ENCODE measurements at places on chromosomes 1 and 21. TPM values are rescaled to one million over a fixed set of nuclear protein-coding genes. Genes with fewer than 3 reads are reported as not detected.
A peak's percentile ranks its signal among the peaks of the same experiment; 100 is the strongest.

DNA sequence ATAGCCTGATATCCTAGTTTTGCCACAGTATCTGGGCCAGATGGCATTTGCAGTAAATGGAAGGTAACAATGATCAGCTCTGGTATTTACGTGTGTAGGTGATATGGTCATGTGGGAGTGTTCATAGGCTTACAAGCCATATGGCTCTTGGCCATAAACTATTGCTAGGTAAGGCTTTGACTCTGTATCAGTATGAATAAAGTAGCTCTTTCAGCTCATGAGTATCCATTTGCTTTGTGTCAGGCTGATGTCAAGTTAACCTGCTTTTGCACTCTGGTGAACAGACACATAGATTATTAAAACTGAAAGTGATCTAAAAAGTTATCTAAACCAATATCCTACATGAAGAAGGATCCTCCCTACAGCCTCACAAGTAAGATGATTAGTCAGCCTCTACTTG lies 69.0 kb downstream of the DDR2 start:
- no peaks in the 10 kb centered on the region for H3K27me3 ChIP-seq
- no peak overlapping the region for H3K27ac ChIP-seq
- DNase-seq: no peak
- H3K4me3 ChIP-seq: no peak overlapping the region

GRCh38 chr1:221525749-221526148 lies 216.1 kb downstream of the DUSP10 start:
- no peak for DNase-seq
- H3K27me3 ChIP-seq: no peaks in the 10 kb centered on the region
- H3K4me3 ChIP-seq: no peak overlapping the region
- H3K36me3 ChIP-seq: no peaks in the 10 kb centered on the region
- H3K4me1 ChIP-seq: no peaks in the 10 kb centered on the region

DNA sequence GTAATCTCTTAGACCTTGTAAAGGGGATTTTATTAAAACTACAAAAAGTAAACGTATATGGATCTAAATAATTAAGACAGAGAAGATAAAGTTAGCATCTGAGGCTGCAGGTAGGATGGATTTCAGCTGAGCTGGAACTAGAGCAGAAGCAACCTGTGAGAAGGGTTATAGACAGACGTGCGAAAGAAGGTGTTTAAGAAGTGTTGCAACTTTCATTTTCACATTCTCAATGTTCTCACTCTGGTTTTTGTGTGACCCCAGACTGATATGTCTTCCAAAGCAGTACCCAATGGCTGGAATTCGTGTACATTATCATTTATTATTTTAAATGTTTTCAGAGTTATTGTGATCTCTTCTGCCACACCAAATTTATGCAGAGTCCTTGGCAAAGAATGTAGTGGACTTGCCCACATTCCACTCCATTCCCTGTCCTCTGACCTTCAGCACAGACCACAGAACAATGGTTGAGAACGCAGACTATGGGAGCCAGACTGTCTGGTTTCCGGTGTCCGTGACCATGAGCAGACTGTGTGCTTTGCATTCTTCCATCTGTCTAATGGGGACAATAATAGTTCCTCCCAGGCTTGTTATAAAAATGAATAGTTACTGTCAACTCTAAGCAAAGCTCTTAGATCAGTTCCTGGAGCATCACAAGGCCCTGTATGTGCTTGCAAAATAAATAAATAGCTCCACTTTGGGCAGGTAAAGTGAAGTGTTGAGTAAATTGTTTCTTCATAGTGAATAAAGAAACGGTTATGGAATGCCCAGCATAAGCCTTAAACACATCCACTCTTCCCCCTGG lies 140.6 kb upstream of the SAMSN1 start:
- DNase-seq: no peak
- no peak overlapping the region for H3K4me3 ChIP-seq
- H3K27ac ChIP-seq: peak overlapping the region; percentile 38
- no peaks in the 10 kb centered on the region for H3K36me3 ChIP-seq

FAM72C gene
- total RNA-seq: not detected

CTSK gene
- 29.4 TPM for total RNA-seq

DNA sequence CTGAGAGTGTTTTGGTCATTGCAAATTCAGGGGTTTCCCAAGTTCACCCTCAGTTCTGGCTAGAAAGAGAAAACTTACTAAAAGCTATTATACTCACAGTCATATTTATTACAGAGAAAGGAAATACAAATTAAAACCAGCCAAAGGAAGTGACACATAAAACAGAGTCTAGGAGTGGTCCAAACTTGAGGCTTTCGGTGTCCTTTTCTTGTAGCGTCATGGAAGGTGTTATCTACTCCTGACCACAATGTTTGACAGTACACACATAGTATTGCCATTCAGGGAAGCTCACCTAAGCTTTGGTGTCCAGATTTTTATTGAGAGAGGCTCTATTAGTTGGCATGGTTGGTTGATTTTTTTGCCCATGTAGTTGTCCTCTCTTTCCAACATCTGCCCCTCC lies 59.0 kb downstream of the SLC35A3 start:
- DNase-seq: no peak
- H3K27ac ChIP-seq: no peak overlapping the region

GRCh38 chr1:93532780-93533378 lies 85.0 kb downstream of the FNBP1L start:
- no peaks in the 10 kb centered on the region for H3K4me1 ChIP-seq
- peaks cover 16% of the 10 kb centered on the region for H3K36me3 ChIP-seq
- no peak overlapping the region for H3K4me3 ChIP-seq

GRCh38 chr1:161727256-161727924 lies 6.0 kb downstream of the FCRLB start:
- peak overlapping the region; percentile 75 for H3K4me3 ChIP-seq
- H3K4me1 ChIP-seq: peaks cover 17% of the 10 kb centered on the region
- H3K27me3 ChIP-seq: peaks cover 2% of the 10 kb centered on the region
- no peak for DNase-seq

GRCh38 chr1:195954848-195955247 lies 653.4 kb downstream of the KCNT2 start:
- H3K27ac ChIP-seq: no peak overlapping the region
- DNase-seq: no peak
- no peaks in the 10 kb centered on the region for H3K36me3 ChIP-seq
- H3K27me3 ChIP-seq: no peaks in the 10 kb centered on the region

- H3K27me3 ChIP-seq: no peaks in the 10 kb centered on the region
- peaks cover 10% of the 10 kb centered on the region for H3K36me3 ChIP-seq
- H3K27ac ChIP-seq: peak overlapping the region; percentile 96
Measured at GRCh38 chr1:23558140-23558871, 995 bp downstream of the ID3 start.

GRCh38 chr1:174818014-174818616 lies 181.6 kb upstream of the CACYBP start:
- no peak for DNase-seq
- no peaks in the 10 kb centered on the region for H3K4me1 ChIP-seq

DNA sequence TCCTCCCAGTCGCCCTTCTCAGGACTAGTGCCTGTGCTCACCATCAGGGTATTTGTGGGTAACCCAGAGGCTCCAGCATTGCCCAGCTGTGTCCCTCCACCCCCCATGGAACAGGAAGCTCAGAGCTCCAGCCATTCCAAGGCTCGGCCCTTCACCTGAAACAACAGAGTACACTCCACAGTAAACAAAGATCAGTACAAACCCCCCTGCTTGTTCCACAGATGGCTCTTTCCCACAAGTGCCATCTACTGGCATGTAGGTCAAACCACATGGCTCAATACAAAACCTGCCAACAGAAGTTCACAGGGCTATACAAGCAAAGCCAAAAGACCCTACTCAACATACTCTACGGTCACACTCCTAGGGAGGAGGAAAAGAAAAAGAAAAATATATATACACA lies 258.7 kb downstream of the AGBL4 start:
- H3K27ac ChIP-seq: no peak overlapping the region
- no peaks in the 10 kb centered on the region for H3K4me1 ChIP-seq
- DNase-seq: no peak
- no peaks in the 10 kb centered on the region for H3K36me3 ChIP-seq

DNA sequence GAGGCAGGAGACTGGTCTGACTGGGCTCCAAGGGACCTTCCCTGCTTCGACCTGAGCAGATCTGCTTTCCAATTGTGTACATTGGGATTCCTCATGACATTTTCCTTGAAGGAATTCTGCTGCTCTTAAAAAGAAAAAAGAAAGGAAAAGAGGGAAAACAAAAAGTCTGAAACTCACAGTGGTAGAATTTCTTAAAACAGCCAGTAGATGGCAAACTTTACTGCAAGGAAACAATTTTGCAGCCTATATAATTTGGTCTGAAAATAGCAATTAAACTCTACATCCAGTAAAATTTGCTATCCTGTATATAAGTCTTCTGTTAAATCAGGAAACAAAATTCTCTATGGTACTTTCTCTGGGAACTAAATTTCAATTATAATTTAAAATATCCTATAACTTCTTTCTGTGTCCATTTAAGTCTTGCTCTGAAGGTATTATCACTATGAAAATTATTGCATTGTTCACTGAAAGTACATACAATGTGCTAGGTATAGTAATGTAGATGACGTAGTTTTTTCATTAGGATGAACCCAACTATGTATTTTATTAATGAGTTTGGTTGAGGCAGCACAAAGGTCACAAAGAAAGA lies 59.8 kb downstream of the CRB1 start:
- H3K4me1 ChIP-seq: no peaks in the 10 kb centered on the region
- H3K36me3 ChIP-seq: no peaks in the 10 kb centered on the region
- no peak for DNase-seq
- no peak overlapping the region for H3K27ac ChIP-seq
- no peaks in the 10 kb centered on the region for H3K27me3 ChIP-seq

SETSIP gene
- not detected for total RNA-seq

KRTAP10-7 gene
- total RNA-seq: not detected

DNA sequence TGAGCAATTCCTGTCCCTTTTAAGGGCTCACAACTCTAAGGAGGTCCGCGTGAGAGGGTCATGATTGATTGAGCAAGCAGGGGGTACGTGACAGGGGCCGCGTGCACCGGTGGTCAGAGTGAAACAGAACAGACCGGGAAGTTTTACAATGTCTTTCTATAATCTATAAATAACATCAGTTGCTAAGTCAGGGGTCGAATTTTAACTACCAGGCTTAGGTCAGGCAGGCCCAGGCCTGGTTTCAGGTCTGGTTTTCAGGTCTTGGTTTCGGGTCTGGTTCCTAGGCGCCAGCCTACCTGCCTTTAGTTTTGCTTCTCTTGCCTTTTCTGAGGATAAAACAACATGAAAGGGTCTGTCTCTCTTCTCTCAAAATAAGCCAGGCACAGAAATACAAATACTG lies 476.0 kb upstream of the CAMK1G start:
- H3K4me3 ChIP-seq: no peak overlapping the region
- no peak for DNase-seq
- no peaks in the 10 kb centered on the region for H3K36me3 ChIP-seq
- no peaks in the 10 kb centered on the region for H3K27me3 ChIP-seq
- no peak overlapping the region for H3K27ac ChIP-seq

GRCh38 chr1:170010443-170010842 lies 64.1 kb downstream of the KIFAP3 start:
- no peak overlapping the region for H3K4me3 ChIP-seq
- peaks cover 15% of the 10 kb centered on the region for H3K36me3 ChIP-seq
- no peak for DNase-seq
- no peaks in the 10 kb centered on the region for H3K4me1 ChIP-seq
- no peak overlapping the region for H3K27ac ChIP-seq

GRCh38 chr21:15688016-15688415 lies 41.8 kb upstream of the USP25 start:
- no peaks in the 10 kb centered on the region for H3K36me3 ChIP-seq
- H3K4me3 ChIP-seq: no peak overlapping the region
- no peaks in the 10 kb centered on the region for H3K27me3 ChIP-seq

DNA sequence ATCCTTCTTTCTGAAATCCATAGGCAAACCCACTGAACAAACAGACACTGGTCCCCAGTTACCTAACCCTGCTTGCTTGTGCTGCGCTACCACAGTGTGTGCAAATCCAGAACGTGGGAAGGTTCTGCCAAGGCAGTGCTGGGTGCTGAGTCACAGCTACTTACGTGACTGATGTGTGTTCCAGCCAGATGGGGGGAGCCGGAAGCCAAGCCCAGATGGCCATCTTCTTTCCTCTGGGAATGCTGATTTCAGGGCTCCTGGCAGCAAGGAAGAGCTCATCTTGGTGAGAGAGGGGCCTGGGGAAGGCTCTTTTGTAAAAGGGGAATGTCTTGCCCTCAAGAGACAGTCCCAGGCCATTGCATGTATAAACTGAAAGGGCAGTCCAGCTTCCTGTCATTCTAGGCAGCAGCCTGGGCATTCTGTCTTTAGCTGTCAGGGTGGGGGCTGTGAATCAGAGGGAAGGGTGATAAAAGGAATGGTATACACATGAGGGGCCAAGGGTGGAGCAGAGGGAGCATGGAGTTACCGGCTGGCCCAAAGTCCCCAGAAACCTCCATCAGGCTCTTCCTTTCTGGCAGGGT lies 54.1 kb downstream of the CD46 start:
- peaks cover 99% of the 10 kb centered on the region for H3K4me1 ChIP-seq
- no peak overlapping the region for H3K4me3 ChIP-seq
- no peaks in the 10 kb centered on the region for H3K27me3 ChIP-seq
- peak; percentile 73 for DNase-seq
- H3K27ac ChIP-seq: peak overlapping the region; percentile 72
- peaks cover 100% of the 10 kb centered on the region for H3K36me3 ChIP-seq

DNA sequence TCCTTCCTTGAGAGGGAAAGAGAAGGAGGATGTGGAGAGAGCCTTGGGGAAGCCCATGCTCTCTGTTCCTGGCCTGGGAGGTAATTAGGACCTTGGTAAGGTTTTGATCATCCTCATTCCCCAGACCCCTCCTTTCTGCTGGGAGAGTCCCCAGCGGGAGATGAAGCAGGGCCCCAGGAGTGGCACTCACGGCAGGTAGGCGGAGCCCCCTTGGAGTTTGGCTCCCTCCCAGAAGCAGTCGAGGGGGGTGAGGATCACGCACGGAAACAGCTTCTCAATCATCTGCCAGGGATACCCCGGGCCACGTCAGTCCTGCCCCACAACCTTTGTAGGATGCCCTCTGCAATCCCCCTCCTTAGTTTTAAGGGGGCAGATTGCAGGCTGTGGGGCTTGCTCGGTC lies 11.5 kb downstream of the PTCH2 start:
- no peak overlapping the region for H3K27ac ChIP-seq
- no peaks in the 10 kb centered on the region for H3K27me3 ChIP-seq
- no peak overlapping the region for H3K4me3 ChIP-seq
- peaks cover 26% of the 10 kb centered on the region for H3K4me1 ChIP-seq

- H3K27me3 ChIP-seq: no peaks in the 10 kb centered on the region
- no peaks in the 10 kb centered on the region for H3K4me1 ChIP-seq
- no peak overlapping the region for H3K4me3 ChIP-seq
- no peak for DNase-seq
Measured at GRCh38 chr1:70864302-70864701, 183.3 kb downstream of the PTGER3 start.

AKT3 gene
- total RNA-seq: 52.5 TPM

DNA sequence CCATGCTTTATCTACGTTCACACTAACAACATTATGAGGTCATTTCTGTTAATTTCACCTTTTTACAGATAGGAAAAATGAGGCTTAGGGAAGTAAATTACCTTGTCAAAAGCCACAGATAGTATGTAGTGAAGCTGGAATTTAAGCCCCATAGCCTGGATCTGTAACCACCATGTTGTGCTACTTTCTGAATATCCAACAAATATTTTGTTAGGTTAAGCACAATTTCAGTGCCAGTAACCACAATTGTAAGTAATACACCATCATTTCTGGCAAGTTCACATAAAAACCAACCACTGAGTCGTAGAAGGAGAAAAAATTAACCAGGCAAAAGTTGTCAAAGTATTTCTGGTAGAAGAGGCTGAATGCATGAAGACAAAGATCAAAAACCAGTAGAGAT lies 593.1 kb upstream of the CAMK1G start:
- DNase-seq: no peak
- H3K27me3 ChIP-seq: no peaks in the 10 kb centered on the region
- H3K4me3 ChIP-seq: no peak overlapping the region
- no peak overlapping the region for H3K27ac ChIP-seq
- no peaks in the 10 kb centered on the region for H3K36me3 ChIP-seq

Data from lower lobe of right lung (tissue), 2 donors.